ENCODE measurements at places on chromosomes 6 and 20.

- DNase-seq, result no peak
These were observed 2.1 kb downstream of the FAM110A start for GRCh38 chr20:835608-836045.

DNA sequence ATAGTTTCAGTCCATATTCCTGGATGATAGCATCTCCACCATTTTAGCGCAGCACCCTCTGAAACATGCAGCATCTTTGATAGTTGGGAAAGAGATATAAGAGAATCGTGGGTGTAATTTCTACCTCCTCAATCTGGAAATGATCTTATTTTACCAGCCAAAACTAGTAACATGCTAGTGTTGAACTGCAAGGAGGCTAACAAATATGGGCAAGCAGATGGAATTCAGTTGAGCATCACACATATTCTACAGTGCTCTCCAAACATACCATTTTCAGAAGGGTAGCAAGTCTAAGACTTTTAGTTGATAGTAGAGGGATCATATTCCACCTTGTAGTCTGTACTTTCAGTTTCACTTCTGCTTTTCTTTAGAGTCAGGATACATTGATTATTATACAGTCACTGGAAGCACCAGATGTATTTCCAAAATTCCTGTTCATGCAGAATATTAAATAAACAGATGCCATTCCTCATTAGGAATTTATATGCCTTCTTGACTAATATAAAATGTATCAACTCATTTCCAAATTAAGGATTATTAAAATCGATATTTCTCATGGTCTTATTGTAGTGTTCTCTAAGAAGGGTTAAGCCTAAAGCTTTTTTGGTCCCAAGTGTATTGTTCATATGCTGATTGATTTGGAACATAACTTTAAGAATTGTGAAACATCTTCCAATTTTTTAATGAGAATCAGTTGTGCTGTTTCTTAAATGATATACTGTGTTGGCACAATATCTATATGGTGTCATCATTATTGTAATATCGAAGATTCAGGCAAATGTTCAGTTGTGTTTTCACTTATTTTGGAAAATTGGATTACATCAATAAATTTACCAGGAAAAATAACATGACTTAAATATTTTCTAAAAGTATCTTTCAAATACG lies 362.0 kb downstream of the CENPW start:
- DNase-seq, result no peak

- DNase-seq, result no peak
These were observed 109.6 kb upstream of the TRAF3IP2 start for GRCh38 chr6:111715321-111715720.

DNA sequence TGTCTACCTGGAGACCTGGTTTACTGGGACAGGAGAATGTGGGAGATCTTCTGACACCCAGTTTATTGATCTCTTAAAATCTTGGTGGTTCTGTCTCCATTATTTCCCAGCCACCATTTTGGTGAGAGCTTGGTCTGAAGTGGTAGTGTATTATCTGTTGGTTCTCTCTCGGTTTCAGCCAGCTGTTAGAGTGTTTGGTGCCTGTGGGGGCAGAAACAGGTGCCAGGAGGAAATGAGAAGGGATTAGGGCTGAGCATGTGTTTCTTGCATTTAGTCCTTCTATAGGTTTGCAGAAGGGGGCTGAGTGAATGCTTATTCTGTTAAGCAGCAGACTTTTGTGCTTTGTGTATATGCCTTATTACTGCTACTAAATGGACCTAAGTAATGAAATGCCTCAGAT lies 9.6 kb downstream of the JARID2 start:
- DNase-seq, result no peak

GRCh38 chr20:19008497-19008896 lies 194.9 kb downstream of the SCP2D1 start:
- no peak for DNase-seq

GRCh38 chr6:36343109-36343680 lies 6.5 kb upstream of the BNIP5 start:
- no peak for DNase-seq

DNA sequence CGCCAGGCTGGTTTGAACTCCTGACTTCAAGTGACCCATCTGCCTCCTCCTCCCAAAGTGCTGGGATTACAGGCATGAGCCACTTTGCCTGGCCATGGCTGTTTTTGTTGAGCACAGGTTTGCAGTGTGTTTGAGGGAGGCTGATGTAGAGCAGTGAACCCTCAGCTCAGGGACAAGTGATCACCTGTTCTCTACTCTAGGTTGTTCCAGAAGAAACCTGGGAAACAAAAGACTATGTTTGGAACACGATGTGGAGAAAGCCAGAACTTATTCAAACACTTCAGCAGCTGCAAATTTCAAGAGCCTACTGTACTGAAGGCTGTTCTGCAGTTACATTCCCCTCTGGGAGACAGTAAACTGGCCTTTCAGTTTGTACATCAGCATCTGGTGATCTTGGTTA lies 4.7 kb downstream of the TULP1 start:
- DNase-seq, result no peak

DNA sequence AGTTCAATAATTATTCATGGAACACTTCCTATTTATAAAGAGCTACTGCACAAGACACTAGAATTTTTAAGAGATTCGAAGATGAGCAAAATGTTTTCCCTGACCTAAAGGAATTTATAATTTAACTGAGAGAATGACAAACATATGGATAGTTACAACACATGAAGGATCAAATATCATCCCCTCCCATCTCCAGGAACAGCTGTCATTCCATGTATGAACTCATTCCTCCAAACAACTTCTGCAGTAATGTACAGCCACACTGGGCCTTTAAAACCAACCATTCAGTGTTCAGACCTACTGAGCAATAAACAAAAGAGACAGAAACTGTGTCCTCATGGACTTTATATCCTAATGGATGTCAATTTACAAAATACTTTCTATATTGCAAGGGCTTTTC lies 87.8 kb downstream of the KIF16B start:
- no peak for DNase-seq

DNA sequence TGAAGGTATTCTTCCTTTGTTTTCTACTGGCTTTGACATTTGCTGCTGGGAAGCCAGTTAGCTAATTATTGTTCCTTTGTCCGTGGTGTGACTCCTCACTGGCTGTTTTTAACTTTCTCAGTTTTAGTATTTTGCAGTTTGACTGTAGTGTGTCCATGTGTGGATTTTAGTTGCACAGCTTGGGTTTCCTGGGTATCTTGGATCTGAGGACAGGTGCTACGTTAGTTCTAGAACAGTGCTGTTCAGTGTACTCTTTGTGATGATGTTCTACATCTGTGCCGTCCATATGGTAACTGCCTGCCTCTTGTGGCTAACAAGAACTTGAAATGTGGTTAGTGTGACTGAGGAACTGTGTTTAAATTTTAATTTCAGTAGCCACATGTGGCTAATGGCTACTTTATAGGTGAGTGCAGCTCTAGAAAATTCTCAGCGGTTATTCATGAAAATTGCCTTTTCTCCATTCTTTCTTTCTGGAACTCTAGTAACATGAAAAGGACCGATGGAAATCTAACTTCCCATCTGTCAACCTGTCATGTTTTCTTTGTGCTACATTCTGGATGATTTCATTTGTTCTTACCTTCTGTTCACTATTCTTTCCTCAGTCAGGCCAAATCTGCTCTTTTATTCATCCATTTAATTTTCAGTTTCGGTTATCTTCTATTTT lies 7.4 kb downstream of the SNX9 start:
- no peak for DNase-seq

DNA sequence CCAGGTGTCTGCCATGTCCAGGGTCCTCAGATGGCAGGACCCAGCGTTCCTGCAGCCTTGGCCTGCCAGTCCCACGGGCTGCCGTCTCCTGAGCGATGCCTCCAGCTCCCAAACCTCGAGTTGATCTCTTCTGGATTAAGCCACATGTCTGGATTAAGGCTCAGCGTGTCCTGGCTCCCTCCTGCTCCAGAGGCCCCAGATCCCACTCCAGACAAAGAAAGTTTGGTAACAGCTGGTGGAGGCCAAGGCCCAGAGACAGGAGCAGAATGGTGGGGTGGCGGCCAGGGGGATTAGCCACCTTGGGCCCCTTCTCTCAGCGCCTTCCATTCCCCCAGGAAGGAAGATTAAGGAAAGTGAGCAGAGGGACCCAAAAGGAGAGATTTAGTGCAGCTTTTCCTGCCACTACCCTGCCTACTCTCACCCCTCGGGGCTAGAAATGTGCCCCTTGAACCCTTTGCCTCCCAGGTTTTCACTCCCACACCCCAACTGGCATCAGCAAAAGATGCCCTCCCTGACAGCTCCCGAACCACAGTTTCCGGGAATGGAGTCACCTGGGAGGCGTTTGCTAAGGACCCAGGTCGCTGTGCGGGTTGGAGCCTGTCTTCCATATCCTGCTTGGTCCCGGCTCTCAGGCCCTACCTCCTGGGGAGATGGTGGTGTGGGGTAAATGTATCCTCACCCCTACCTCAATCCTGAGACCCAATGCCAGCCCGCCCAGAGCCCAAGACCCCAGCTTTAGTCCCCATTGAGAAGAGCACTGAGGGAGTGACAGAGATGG lies 6.9 kb downstream of the SPDEF start:
- no peak for DNase-seq

DNA sequence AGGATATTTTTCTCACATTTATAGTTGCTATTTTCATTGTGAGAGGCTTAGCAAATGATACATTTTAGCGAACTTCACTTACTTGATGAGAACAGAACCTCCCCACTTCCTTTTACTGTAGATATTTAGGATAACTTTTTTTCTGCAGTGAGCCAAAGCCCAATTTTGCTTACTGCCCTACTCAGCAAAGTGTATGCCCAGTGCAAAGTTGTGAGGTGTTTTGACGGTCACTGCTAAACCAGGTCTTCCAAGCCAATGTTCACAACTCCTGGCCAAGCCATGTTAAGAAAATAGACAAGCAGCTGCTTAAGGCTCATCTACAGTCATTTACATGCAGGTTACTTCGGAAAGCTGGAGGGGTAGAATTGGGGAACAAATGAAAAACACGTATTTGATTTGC lies 144.8 kb downstream of the ADGRG6 start:
- DNase-seq, result no peak

DNA sequence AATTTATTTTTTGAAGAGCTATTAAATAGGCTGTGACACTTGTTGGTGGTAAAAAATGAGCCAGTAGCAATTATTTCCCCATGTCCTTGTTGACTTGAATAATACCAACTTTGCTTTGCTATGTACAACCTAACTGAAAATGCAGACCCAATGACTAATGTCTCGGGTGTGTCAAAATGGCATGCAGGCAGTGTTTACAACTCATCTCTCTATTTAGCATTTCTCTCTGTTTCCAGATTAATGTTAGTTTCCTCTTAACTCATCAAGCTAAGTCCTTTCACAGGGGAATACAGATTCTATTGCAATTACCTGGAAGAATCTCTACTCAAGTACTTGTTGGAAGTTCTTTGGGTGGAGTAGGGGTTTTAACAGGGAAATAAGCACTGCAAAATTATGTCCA lies 504.4 kb downstream of the BCKDHB start:
- DNase-seq, result no peak

DNA sequence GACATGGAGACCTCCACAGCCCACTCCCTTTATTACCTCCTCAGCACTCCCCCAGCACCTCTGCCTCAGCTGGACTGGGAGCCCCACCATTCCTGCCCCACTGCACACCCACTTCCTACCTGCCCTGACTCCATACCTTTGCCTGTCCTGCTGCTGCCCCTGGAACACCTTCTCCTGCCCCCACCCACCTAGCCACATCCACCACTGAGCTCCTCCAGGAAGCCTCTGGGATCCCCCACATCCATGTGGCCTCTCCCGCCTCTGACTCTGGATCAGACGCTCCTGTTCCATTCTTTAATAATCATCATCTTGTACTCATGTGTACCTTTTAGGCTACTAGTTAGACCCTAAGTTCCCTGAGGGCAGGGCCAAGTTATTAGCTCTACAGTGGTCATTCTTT lies 2.2 kb upstream of the SDCBP2 start:
- DNase-seq, result no peak

DNA sequence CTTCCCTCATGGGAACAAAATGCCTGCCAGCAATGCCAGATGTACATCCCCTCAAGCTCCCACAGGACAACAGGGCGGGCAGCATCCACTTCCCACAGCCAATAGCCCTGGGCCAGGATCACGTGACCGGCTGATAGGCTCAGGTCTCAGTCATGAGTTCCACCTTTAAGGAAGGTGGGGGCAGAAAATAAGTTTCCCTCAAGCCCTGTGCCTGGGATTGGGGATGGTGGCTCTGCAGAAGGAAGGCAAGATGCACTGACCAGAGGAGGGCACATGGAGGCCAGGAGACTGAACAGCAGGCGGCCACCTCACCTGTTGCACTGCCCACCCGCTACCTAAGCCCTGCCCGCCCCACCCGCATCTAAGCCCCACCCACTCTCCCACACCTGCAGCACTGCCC lies 149.1 kb downstream of the BMP7 start:
- no peak for DNase-seq

GRCh38 chr20:35734777-35735649 lies 7.0 kb downstream of the RBM39 start:
- DNase-seq, result no peak

DNA sequence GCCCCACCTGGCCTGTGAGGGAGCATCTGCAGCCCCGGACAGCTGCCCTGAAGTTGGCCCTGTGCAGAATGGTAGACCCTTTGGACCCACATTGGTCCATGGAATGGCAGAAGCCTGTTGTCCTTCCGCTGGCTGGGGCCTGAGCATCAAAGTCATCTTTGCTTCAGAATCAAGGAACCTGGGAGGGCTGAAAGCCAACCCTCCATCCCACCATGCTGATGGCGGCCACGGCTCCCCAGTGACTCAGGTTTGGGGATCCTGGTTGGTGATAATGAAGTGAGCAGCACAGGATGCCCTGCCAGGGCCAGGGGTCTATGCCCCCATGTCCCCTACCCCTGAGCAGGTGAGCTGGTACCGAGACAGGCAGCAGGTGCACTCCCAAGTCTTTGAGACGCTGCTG lies 52.8 kb downstream of the YTHDF1 start:
- DNase-seq, result no peak

DNA sequence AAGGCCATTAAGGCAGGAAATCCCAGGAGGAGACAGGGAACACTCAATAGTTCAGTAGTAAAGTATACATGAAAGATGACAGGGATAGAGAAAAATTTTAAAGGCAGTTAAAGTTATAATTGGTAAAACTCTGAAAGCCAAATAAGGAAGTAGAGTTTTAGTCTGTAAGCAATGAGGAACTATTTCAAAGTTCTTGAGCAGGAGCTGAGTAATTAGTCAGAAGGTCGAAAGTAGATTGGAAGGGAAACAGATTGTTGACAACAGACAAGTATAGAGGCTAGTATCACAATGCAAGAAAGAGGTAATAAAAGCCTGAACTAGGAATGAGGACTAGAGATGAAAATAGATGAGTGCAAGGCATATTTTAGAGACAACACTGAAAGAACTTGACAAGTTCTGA lies 150.3 kb downstream of the CDK19 start:
- no peak for DNase-seq

- no peak for DNase-seq
These were observed 5.6 kb upstream of the NRM start for GRCh38 chr6:30696432-30696831.

DNA sequence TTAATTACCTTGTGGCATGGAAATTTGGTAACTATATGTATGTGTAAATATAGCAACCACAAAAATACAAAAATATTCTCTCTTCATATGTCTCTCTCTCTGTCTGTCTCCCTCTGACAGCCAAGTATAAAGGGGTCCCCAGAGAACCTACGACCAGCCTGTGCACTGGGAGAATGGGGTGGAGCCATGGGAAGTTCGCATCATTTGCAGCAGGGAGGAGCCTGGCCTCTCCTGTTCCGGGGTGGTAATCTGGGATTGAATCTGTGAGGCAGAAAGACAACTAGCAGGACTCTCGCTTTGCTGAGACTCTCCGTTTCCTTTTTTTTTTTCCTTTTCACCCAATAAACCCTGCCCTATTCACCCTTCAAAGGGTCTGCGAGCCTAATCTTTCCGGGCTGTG lies 1109.1 kb downstream of the HACE1 start:
- no peak for DNase-seq
